ENCODE measurements at places on chromosomes 13 and 19.

GRCh38 chr19:844546-844971, 3.8 kb downstream of the PRTN3 start:
- DNase-seq, result no peak

GRCh38 chr13:74087357-74087756, 46.8 kb downstream of the KLF12 start:
- DNase-seq, result no peak

- DNase-seq, result peak; percentile 45
Observed at GRCh38 chr13:50948601-50949000, 39.0 kb downstream of the RNASEH2B start.

DNA sequence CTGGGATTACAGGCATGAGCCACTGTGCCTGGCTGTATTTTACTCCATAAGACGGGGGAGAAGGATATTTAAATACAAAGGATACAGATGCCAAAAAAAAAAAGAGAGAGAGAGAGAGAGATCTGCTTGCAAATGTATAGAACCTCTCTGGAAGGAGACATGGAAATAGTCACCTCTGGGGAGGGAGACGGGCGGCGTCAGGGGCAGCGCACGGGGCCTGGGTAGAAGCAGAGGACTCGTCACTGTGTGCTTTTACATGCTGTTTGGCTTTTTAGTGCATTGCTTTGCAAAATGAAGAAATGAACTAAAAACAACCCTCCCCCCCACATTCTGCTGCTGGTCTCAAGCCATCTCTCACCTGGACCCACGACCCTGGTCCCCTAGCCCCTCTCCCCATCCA, 4.8 kb upstream of the ZNF653 start:
- no peak for DNase-seq

- no peak for DNase-seq
Observed at GRCh38 chr13:68523838-68524424, 1293.8 kb upstream of the PCDH9 start.

DNA sequence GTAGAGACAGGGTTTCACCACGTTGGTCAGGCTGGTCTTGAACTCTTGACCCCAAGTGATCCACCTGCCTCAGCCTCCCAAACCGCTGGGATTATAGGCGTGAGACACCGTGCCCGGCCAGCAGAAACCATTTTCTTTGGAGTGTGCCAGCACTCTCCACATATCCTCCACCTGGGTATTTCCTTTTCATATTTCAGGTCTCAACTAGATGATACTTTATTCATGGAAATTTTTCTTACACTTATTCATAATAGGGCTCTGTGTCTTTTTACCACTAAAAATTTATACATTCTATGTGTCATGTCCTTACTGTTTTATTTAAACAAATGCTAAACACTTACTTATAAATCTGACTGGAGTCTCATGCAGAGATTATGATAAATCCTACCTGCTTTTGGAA, 305.9 kb downstream of the PCDH20 start:
- DNase-seq, result no peak

GRCh38 chr13:62207388-62207787, 791.7 kb upstream of the PCDH20 start:
- DNase-seq, result no peak

DNA sequence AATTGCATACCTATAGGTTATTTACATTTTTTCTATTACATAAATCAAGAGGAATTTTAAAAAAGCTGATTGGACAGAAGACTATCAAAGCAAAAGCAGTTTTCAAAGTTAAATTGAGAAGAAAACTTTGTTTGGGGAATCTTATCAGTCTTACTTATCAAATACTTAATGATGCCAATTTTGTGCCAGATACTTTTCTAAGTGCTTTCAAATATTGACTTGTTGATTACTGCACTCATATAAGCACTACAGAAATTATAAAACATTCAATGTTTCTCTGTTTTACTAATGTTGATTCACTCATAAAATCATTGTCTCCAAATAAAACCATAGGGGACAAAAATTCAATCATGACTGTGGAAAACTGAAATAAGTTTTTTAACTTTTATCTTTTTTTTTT, 36.2 kb downstream of the PCDH9 start:
- no peak for DNase-seq

GRCh38 chr13:51879133-51879532, 17.4 kb downstream of the CCDC70 start:
- no peak for DNase-seq

DNA sequence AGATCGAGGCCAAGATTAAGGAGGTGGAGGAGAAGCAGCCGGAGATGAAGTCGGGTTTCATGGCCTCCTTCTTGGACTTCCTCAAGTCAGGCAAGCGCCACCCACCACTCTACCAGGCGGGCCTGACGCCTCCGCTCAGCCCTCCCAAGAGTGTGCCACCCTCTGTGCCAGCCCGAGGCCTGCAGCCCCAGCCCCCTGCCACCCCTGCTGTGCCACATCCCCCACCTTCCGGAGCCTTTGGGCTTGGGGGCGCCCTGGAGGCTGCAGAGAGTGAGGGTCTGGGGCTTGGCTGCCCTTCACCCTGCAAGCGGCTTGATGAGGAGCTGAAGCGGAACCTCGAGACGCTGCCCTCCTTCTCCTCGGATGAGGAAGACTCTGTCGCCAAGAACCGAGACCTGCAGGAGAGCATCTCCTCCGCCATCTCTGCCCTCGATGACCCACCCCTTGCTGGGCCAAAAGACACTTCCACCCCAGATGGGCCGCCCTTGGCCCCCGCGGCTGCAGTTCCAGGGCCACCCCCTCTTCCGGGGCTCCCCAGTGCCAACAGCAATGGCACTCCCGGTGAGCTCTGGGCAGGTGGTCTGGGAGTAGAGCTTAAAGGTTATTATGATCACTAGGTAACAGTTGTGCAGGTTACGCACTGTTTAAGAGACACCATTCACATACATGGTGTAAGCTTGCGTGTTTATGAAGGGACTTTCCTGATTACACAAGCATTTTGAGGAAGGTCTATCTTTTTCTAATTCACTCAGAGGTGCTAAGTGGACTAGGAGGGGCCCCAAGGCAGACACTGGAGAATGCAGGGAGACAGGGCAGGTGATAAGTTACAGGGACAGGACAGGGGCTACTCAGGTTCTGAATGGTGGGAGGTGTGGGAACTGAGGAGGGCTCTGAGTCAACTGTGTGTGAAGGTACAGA, 8.7 kb downstream of the PRR12 start:
- no peak for DNase-seq

GRCh38 chr13:36858290-36858689, 39.3 kb downstream of the RFXAP start:
- peak; percentile 7 for DNase-seq

GRCh38 chr19:8592231-8593009, 15.2 kb upstream of the MYO1F start:
- peak; percentile 90 for DNase-seq

DNA sequence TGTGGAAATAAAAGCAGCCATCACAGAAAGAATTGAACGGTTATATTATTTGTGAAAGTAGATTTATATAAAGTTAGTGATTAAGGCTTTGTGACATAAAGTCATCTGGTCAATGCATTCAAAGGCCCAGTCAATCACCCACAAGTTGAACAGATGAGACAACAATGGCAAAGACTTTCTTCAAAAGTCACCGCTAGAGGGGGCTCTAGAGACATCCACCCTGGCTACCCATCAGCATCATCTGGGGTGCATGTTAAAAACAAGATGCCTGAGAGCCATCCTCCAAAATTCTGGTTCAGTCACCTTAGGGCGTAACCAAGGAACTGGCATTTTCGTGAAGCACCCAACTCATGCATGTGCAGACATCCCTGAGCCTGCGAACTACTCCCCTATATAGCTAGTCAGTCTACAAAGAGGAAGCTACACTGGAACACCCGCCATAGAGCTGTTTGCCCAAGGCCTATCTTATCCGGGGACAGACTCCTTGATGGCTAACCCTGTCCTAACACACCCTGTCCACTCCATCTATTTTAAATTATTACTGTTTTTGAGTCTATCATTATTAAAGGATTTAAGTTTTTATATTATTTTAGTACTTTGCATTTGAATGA, 970.5 kb downstream of the UQCRFS1 start:
- DNase-seq, result peak; percentile 22

GRCh38 chr13:40790154-40790616, 774 bp downstream of the SLC25A15 start:
- no peak for DNase-seq

- no peak for DNase-seq
Observed at GRCh38 chr13:27583645-27584044, 36.7 kb downstream of the LNX2 start.

- no peak for DNase-seq
Observed at GRCh38 chr19:6736917-6737283, 480 bp downstream of the GPR108 start.

DNA sequence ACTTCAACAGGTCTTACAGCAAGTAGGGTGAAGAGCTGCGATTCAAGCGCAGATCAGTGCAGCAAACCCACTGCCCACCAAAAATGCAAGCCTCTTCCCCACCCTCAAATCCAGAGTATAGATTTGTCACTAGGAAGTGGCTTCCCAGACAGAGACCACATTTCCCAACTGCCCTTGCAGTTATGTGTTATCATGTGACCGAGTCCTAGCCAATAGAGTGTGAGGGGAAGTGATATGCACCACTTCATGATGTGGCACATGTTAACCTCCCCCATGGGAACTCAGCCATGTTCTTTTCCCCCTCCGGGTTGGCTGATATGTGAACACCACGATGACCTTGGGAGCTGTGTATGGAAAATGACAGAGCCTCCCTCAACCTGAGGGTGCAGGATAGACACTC, 50.8 kb downstream of the MBD3L2B start:
- DNase-seq, result no peak

DNA sequence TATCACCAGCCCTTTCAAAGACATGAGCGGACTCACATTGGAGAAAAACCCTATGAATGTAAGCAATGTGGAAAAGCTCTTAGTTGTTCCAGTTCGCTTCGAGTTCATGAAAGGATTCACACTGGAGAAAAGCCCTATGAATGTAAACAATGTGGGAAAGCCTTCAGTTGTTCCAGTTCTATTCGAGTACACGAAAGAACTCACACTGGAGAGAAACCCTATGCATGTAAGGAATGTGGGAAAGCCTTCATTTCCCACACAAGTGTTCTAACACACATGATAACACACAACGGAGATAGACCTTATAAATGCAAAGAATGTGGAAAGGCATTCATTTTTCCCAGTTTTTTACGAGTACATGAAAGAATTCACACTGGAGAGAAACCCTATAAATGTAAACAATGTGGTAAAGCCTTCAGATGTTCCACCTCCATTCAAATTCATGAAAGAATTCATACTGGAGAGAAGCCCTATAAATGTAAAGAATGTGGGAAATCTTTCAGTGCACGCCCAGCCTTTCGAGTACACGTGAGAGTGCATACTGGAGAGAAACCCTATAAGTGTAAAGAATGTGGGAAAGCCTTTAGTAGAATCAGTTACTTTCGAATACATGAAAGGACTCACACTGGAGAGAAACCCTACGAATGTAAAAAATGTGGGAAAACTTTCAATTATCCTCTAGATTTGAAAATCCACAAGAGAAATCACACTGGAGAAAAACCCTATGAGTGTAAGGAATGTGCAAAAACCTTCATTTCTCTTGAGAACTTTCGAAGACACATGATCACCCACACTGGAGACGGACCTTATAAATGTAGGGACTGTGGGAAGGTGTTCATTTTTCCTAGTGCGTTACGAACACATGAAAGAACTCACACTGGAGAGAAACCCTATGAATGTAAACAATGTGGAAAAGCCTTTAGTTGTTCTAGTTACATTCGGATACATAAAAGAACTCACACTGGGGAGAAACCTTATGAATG, 17.6 kb downstream of the ZNF791 start:
- DNase-seq, result no peak

DNA sequence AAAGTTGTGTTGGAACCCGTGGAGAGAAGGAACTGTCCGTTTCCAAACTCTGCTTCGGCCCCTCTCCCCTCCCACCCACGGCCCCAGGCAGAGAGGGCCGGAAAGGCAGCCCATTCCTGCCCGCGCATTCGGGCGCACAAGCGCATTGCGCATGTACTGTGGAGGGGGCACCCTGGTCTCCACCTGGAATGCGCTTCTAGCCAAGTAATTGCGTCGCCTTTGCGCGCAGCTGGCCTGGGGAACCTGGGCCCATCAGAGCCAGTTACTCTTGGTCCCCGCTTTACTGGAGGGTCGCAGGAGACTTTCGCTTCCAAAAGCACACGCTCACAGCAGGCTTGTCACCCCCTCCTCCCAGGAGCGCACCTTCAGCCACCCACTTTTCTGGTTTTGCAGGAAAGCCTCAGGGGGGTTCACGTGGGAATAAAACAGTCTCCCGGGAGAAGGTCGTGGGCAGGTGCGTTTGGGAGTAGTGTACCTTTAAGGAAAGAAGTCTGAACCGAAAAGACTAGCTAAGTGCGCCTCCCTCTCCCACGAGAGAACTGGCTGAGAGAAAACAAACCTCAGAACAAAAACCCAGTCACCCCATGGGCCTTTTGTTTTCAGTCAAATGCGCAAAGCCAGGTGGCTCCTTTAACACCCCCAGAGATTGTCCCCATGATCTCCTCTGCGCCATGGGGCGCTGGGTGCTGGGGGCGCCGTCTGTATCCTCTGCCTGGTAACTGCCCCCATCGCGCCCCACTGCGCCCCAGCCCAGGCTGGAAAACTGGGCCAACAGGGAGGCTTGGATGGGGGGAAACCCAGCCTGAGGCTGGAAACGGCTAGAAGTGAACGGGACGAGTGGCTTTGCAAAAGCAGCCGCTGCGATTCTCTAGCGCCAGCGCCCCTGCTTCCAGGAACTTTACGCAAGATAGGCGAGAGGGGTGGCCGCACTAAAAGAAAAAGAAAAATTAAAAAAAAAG, 28.5 kb downstream of the GSX1 start:
- no peak for DNase-seq

DNA sequence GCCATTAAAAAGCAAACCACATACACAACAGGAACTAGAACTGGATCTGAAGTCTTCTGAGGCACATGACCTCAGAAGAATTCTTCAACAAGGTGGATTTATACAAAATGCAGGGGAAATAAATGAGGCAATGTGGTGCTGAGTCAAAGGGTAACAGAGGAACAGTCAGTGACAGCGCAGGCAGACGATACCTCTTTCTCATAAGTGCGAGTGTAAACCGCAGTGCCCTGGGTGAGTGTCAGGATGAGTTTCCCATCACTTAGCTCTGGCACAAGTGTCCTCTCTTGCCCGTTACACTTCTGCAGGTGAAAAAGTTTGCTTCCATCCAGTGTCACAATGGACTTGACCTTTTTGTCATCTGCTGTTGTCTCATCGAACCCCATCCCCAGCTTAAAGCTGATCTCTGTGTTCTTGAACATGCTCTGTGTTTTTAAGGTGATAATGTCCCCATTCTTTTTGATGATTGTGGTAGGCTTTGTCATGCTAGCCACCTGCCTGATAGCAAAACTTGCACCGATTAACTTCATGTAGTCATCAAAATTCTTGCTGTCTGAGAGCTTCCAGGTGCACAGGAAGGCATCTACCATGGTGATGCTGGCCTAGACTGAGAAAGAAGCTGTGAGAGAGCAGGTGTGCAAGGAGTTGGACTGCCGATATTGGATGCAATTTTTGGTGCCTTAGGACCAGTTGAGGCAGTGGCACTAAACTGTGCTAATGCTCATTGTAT, 97.3 kb downstream of the AKAP11 start:
- no peak for DNase-seq

DNA sequence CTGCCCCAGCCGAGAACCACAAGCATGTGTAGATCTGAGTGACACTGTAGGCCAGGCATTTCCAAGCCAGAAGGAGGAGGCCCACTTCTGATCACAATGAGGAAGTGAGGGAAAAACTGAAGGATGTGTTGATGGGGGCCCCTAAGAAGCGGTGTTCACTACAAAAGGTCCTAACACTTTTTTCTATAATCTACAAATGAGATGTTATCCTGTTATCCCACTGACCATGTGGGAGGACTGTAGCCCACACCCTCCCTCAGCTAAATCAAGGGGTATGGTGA, 99.0 kb upstream of the MCF2L start:
- DNase-seq, result no peak

- DNase-seq, result no peak
Observed at GRCh38 chr19:14686411-14686810, 3.4 kb upstream of the ZNF333 start.

All from fibroblast of skin of left biceps (primary cell).